ENCODE measurements at places on chromosomes 12 and 14. TPM values are rescaled to one million over a fixed set of nuclear protein-coding genes. Genes with fewer than 3 reads are reported as not detected.

The PAX9 gene
- not detected for total RNA-seq

The STYX gene
- total RNA-seq, result 5.5 TPM

The PCED1B gene
- total RNA-seq, result 0.27 TPM

The PRB2 gene
- total RNA-seq, result not detected

The KITLG gene
- total RNA-seq, result 0.61 TPM

The PDZRN4 gene
- total RNA-seq, result 1.5 TPM

The MMP19 gene
- not detected for total RNA-seq

The RPS6KA5 gene
- 3.8 TPM for total RNA-seq

The RPS6KL1 gene
- total RNA-seq, result 248 TPM

- DNase-seq, result no peak
These were observed 43.1 kb downstream of the STX2 start for GRCh38 chr12:130795906-130796305.

DNA sequence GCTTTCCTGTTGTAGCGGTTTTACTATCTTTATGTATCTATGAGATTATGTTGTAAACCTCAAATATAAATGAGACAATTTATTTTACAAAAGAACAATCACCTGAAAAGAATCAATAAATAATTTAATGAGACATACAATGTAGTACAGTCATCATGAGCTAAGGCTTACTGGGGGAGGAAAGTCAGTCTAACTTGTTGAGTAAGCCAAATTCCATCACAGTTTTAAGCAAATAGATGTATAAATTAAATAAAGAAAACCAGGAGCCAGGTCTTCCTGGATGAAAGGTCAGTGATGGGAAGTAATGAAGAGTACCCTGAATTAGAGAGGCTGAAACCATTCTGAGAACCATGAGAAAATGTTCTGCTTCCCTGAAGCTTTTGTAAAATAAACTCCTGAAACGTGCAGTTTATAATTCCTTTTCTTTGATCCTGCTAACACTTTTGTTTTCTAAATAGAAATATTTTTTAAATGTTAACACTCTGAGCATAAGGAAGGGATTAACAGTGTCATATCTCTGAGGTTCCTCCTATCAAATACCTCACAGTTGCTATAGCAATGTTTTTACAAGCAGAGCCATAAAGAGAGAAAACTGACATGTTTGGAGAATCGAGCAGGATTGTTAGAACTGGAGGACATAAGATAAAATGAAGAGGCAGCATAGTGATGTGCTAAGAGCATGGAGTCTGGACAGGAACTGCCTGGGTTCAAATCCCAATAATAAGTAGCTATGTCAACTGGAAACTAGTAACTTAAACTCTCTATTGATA is 444.9 kb upstream of the FOXG1 start:
- no peak for DNase-seq

- DNase-seq, result no peak
These were observed 42.7 kb upstream of the CDKN3 start for GRCh38 chr14:54354096-54354495.

DNA sequence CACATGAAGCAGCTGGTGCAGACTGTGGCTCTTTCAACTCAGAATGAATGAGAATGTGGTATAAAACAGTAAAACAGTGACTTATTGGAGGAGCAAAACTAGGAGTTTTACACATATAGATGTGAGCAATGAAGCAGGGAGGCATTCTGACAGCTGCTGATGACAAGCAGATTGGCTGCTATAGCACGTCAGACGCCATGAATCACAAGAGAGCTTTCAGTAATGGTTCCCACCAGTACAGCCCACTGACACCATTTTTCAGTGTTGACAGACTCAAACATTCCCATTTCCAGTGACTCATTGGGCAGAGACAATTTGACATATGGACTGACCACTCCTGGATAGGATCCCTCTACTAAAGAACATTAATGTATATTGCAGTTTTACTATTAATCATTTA is 24.6 kb upstream of the FSCB start:
- no peak for DNase-seq

GRCh38 chr12:48142818-48143674 is 14.3 kb downstream of the ASB8 start:
- no peak for DNase-seq

GRCh38 chr12:64585104-64585503 is 25.2 kb upstream of the RASSF3 start:
- DNase-seq, result no peak

DNA sequence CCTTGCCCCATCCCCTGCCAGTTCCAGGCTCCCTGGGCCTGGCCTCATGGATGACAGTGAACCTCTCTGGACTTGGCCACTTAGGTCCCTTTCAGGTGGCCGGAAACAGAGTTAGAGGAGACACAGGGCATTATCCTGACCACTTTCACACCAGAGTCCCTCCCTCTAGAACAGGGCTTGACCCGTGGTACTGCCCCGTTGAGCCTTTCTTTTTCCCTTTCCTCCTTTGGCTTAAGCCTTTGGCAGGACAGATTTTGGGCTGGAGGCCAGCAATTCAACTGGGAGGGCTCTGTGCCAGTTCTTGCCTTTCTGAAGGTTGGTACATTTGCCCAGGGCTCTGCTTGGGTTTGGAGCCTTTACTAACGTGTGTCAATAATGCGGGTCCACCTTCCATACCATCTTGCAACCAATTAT is 22.8 kb downstream of the TPCN1 start:
- no peak for DNase-seq

GRCh38 chr12:26524862-26525465 is 308.0 kb downstream of the ITPR2 start:
- DNase-seq, result peak; percentile 19

GRCh38 chr12:3530548-3530947 is 39.5 kb downstream of the PRMT8 start:
- DNase-seq, result no peak

- no peak for DNase-seq
These were observed 418.6 kb downstream of the PDZRN4 start for GRCh38 chr12:41606468-41607445.

GRCh38 chr12:48768147-48768546 is 20.7 kb downstream of the ADCY6 start:
- DNase-seq, result no peak
